ENCODE measurements at places on chromosomes 3 and 15.

DNA sequence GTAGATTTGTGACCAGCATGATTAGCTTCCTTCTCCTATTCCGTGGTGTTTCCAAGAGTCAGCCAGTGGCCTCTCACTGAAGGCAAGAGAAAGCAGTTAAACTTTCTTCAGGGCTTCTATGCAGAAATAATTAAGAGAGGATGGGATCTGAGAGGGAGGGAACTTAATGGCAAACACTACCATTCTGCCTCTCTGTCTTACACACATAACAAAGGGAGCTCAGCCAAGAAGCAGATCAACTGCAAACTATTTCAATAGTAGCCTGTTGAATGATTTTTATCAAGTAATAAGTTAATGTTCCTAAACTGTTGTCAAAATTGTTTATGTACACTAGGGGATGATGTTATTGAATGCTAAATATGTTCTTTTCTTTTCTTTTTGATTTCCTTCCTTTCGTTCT is 11.8 kb downstream of the OXSR1 start:
- DNase-seq, result no peak

DNA sequence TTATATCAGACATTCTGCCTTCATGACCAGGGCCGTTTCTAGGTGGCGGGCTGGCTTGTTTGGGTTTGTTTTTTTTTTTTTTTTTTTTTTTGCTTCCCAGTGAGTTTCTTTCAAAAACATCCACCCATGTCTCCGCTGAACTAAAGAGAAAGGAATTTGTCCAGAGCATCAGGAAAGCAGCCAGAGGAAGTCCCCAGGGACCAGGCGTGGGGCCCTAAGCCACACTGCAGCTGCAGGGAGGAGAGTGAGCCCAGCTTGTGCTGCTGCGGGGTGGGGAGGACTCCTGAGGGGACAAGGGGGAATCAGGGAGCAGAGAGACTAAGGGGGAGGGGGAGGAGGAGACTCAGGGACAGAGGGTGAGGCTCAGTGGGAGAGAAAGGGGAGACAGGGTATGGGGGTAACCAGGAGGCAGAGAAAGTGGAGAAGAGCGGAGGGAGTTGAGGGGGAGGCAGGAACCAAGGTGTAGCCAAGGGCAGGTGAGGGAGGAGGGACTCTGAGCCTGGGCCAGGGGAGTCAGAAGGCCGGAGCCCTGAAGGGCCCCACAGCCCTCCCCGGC is 49.5 kb downstream of the CYP11A1 start:
- DNase-seq, result peak; percentile 81

DNA sequence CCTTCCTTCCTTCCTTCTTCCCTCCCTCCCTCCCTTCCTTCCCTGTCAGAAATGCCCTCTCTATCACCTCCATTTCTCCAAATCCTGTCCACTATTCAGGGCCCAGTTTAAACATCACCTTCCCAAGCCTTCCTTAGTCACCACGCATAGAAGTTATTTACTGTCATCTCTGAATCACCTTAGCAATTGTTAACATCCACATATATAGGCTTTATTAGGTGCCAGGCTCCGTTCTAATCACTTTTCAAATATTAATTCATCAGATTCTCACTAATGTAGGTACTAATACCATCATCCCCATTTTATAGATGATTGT is 1.1 kb upstream of the MAGEF1 start:
- no peak for DNase-seq

GRCh38 chr3:151962352-151962751 is 88.9 kb downstream of the SUCNR1 start:
- DNase-seq, result no peak

- DNase-seq, result no peak
Measured at GRCh38 chr3:7000501-7000900, 139.6 kb downstream of the GRM7 start.

- DNase-seq, result peak; percentile 5
Measured at GRCh38 chr3:89145995-89146394, 38.6 kb downstream of the EPHA3 start.

DNA sequence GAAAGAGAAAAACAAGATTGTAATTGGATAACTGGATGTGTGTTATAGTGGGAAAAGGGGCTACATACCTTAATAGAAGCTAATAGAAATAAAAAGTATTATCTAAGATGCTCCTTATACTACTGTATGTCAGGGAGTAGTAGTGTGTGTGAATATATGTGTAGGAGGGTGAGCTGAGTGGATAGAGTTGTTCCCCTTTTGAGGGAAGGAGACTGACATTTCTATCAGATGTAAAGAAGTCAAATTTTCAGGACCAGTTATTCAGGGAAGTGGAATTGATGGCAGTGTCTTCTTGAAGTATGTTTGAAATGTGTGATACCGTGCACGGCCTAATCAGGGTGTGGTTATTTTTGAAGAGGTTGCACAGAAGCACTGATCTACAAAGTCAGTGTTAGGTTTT is 49.1 kb downstream of the PCOLCE2 start:
- DNase-seq, result no peak

- peak; percentile 90 for DNase-seq
Measured at GRCh38 chr3:88149509-88150362, at the start of gene C3orf38. Gene C3orf38 (plus strand): TSS chr3:88149959. CDS start chr3:88150053, 94 bp downstream.

- DNase-seq, result no peak
Measured at GRCh38 chr3:150168698-150169097, 198.0 kb upstream of the PFN2 start.

- DNase-seq, result no peak
Measured at GRCh38 chr3:50447290-50447840, 56.1 kb downstream of the CACNA2D2 start.

DNA sequence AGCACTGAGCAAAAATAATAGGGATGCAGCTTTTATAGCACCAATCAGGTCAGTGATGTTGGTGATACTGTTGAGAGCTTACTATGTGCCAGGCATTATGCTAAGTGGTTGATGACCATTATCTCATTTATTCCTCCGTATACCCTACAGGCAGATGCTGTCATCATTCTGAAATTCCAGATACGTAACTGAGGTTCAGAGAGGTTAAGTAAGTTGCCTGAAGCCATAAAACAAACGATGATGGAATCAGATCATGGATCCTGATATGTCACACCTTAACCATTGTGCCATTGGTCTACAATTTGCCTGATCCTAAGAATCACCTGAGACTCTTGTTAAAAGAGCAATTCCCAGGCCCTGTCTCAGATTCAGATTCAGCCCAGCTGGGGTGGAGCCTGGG is 49.5 kb downstream of the ST6GAL1 start:
- no peak for DNase-seq

- DNase-seq, result no peak
Measured at GRCh38 chr3:17742880-17743657, 638 bp upstream of the TBC1D5 start.

DNA sequence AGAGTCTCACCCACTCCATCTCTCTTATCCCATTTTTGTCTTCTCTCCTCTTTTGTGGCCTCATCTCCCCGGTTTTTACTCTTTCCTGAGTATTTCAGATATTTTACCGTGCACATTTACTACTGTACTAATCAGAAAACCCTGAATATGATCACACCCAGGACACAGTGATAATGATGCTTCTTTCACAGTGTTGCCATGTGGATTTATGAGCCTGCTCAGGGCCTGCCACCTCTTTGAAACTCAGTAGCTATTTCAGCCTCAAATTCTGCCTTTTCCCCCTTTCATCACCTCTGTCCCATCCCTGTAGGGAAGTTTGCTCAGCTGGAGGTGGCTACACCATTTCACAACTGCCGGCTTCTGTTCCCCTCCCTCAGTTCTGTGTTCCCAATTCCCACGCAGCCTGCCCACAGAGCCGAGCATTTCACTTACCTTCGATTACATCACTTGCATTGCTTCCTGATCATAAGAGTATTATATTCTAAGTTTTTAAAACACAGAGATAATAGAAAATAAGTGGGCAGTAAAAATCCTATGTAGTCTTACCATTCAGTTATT is 33.2 kb downstream of the ARNT2 start:
- peak; percentile 29 for DNase-seq

DNA sequence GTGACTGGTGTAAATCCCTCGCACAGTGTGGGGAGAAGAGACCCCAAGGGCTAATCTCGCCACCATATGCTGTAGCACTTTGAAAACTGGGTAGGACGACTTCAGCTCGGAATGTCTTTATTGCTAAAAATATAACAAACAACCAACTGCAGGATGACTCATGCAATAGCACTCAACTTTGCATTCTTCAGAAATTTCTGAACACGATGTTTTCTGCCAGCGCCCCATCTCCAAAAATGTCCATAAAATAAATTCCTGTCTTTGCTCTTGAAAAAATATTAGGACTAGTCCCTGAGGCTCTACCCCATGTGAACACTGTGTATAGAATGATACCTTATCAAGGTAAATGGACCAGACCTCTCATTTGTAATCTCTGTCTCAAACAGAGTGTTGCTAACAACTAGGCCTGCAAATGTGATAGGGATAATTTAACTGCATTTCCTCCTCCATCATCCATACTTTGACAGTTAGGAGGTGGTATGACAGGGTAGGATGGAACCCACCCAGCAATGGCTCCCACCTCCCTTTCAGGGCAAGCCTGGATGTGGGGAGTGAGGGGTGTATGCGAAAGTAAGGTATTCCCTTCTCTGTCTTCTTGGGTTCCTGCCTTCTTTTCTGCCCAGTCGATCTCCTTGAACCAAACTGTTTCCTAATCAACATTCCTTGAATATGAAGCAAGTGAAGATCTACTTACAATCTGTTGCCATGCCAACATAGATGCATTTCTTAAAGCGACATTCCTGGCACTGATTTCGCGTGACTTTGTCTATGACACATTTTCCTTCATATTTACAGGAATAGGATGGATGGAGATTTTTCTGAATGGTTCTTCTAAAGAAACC is 201.1 kb downstream of the NR1D2 start:
- DNase-seq, result peak; percentile 61

GRCh38 chr15:66580643-66581042 is 14.8 kb upstream of the LCTL start:
- DNase-seq, result no peak

Data from ACHN (cell line).